ENCODE measurements at places on chromosomes 5 and 9.

DNA sequence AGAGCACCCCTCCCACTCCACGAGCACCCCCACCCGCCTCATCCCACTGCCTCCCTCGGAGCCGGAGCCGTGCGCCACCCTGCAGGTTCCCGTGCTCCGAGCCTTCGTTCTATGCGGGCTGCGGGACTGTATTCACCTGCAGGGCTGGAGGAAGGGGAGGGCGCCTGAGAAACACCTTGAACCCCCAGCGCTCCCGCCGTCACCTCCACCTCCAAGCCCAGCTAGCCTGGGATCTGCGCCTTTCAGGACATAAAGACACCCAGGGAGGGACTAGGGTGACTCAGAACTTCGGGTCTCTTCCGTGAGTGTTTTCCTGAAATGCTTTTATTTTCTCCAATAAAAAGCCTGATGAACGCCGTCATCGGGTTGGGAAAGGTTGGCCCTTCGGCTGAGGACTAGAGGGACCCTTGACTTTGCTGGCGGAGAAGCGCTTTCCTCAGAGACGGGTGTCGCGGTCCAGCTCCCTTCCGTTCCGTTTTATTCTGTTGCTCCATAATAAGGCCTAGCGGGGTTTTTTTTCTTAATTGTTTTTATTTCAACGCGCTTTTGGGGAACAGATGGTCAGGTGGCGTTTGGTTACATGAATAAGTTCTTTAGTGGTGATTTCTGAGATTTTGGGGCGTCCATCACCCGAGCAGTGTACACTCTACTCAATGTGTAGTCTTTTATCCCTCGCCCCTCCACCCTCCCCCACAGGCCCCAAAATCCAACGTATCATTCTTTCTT is 4.6 kb downstream of the TLX3 start:
- DNase-seq = no peak

DNA sequence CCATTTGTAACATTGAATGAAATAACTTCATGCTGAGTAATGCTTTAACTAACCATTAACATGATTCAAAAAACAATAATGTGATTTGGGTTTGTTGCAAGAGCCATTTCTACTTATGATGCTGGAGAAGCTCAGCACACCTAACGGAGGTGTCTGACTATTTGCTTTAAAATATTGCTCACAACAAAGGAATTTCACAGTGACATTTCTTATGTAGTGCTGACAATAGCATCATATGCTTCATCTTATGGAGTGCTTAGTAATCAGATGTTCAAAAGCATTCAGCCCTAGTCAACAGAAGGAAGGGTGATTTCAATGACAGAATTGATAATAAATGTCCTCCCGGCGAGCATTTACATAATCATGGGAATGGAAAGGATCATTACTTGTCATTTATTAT is 1003.3 kb upstream of the COX7C start:
- DNase-seq = no peak

- DNase-seq = no peak
Observed at GRCh38 chr9:98168941-98169488, 23.4 kb downstream of the CORO2A start.

DNA sequence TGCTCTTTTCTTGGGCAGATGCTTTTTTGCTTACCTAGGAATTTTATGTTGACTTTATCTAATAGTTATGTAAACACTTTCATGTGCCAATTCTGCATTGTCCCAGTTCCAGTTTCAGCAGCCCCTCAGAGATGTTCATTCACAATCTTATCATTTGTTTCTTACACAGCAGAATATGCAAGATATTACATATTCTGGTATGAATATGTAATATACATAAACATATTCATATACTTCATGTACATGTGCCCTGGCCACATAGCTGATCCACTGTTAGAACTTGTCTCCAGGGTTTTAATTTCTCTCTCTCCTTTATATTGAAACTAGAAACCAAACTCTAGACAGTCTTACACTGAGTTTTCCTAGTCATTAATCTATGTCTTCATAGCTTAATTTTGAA is 90.2 kb upstream of the PARP8 start:
- DNase-seq = no peak

- no peak for DNase-seq
Observed at GRCh38 chr5:80885396-80886000, 74.7 kb upstream of the RASGRF2 start.

GRCh38 chr9:132614324-132614723 is 31.9 kb downstream of the BARHL1 start:
- no peak for DNase-seq

- no peak for DNase-seq
Observed at GRCh38 chr5:83688281-83688680, 32.4 kb downstream of the HAPLN1 start.

- no peak for DNase-seq
Observed at GRCh38 chr5:107467137-107467932, 203.4 kb downstream of the EFNA5 start.

DNA sequence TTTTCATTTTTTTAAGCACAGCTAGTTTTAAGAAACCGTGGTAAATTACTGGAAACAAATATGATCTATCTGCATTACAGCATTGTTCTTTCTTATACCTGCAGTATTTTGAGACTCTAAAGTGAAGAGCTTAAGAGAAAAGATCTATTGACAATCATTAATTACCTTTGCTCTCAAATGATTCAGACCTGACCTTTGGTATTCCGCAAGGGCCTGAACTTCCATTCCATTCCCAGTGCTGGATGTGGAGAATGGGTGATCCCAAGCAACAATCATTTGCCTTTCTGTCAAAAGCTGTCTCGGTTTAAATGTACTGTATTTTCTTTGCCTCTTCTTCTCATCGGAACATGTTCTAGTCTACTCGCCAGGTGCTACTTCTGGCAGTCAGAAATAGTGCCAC is 18.9 kb downstream of the NREP start:
- DNase-seq = no peak

DNA sequence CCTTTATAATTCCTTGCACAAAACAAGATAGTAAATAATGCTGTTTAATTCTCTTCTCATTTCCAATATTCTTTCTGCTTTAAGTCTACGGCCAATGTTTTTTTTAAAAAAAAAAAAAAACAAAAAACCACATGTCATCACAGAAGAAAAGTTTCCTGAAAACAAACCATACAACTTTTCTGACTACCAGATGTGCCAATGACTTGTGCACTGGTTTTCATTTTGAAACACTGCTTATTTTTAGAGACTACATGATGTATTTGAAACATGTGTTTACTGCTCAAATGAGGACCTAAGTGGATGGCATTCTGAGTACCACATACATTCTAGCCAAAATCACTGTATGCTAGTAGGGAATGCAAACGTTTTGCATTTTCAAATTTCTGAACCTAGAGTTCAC is 167.9 kb downstream of the GLIS3 start:
- no peak for DNase-seq

- DNase-seq = no peak
Observed at GRCh38 chr5:36744773-36745589, 131.6 kb upstream of the NIPBL start.

GRCh38 chr9:22469928-22470544 is 23.4 kb downstream of the DMRTA1 start:
- DNase-seq = peak; percentile 47
